ENCODE measurements at places on chromosomes 4 and X.

DNA sequence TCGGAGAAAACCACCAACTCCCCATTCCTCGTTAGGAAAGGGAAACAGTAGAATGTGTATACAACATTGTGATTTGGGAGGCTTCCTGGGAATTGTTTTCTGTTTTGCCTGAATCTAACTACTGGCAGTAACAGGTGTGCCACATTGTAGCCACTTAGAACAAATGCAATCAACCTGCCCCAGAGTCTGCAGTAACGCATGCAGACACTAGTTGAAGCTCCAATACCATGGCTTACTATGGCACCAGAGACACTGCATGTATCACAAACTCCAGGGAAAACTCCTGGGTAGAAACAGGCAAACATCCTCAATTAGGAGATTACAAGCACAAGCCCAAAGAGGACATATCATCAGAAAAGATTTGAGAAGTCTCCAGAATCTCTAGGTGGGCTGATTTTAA lies 154.2 kb upstream of the NEIL3 start:
- DNase-seq: no peak

GRCh38 chr4:97720869-97721432 lies 422.3 kb downstream of the STPG2 start:
- DNase-seq: no peak

DNA sequence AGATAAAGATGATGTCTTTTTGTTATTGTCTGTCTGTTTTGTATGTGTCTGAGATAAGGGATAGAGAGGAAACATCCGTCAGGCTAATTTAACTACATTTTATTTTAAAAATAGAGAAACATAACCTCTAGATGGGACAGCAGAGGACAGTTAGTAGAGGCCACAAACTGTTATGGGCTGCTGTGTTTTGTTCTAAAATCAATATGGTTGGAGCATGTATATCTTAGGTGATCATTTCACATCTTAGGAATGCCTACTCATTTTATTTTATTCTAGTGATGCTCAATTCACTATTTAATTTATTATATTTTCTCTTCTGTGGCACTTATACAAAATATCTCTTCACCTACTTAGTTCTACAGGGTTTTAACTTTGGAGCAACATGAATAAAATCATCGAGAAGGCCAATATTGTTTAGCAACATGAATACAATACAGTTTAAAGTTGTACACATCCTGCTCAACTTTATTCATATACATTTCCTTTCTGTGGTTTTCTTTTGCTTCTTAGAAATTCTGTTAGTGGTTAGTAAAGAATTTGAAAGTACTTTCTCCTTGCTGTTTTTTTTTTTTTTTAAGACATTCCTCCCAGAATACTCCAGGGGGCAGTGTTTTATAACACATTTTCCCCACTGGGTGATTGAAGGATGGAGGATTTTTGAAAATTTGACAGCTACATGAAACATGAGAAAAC lies 392.9 kb downstream of the UNC5C start:
- DNase-seq: no peak

GRCh38 chrX:17546356-17546755 lies 171.4 kb downstream of the NHS start:
- no peak for DNase-seq

GRCh38 chr4:76147454-76148141 lies 599 bp downstream of the NUP54 start:
- DNase-seq: peak; percentile 45

GRCh38 chr4:145216535-145216934 lies 36.1 kb upstream of the OTUD4 start:
- DNase-seq: peak; percentile 4

DNA sequence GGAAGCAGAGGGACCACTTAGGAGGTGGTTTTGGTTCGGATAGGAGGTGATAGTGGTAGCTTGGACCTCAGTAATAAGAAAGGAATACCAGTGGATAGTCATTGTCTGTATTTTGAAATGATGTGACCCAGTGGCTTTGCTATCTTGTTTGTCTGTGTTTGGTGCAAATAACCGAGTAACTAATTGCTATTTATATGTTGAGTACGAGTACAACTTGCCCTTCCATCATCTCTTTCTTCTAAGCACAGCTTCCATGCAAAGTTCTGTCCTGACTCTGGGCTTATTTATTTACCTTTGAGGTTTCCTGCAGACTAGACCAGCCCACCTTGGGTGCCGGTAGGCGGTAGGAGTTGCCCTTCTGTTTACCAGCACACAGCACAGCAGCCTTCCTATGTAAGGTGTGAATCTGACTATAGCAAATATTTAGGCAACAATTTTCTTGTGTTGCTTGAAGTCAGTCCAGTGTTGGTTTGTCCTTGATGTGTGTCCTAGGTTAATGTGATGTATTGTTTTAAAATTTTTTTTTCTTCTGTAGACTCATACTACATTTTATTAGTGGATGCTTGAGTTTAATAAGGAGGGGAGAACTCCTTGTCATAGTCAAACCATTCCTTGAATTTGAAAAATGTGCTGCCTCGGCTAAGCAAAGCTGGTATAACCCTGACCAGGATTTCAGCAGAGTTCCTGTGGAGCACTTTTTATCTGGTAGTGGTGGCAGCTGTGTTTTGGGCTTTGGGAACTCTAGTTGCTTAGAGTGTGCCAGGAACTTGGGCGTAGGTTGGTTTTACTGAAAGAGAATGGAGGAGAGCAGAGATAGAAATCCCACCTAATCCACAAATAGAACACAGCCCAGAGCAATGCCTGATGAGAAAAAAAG lies 21.9 kb downstream of the PTTG2 start:
- no peak for DNase-seq

GRCh38 chr4:159250751-159251325 lies 148.0 kb downstream of the RAPGEF2 start:
- DNase-seq: no peak

DNA sequence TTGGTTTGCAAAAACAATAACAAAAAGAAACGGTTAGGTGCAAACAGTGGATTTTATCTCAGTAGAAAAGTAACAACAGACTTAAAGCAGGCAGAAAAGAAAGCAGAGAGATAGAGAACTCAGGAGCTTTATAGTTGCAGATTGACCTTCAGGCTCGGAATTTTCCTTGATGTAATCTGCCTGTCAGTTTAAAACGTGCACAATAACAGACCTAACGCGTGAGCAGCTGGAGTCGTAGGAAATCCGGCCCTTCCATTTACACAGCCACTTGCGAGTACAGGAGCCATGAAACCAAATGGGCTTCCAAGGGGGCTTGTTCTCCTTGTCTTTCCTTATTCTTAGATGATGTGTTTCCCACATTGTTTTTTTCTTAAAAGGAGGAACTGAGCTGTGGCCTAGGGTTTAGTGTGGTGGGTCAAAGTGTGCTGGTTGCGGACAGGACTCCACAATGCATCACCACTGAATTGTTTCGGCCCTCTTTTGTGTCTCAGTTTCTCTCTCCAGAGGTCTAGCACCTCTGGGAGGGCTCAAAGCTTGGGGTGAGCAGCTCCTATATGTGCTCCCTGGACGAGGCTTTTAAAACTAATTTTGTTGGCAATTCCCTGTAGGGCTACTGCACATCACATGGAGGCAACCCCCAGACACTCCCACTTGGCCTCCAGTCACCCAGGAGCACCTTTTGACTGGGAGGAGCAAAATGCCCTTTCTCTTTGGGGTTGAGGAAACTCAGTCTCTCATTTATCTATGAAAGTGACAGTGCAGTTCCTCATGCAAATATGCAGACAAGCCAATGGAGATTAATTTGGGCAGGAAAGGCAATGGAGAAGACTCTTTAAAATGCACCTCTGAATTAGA lies 13.9 kb upstream of the MPP1 start:
- no peak for DNase-seq

- DNase-seq: no peak
These were observed 325.8 kb downstream of the ANTXR2 start for GRCh38 chr4:79747252-79747651.

GRCh38 chrX:101668143-101668542 lies 8.5 kb upstream of the ARMCX2 start:
- DNase-seq: no peak

- no peak for DNase-seq
These were observed 111.7 kb downstream of the ADRA2C start for GRCh38 chr4:3877868-3878267.

DNA sequence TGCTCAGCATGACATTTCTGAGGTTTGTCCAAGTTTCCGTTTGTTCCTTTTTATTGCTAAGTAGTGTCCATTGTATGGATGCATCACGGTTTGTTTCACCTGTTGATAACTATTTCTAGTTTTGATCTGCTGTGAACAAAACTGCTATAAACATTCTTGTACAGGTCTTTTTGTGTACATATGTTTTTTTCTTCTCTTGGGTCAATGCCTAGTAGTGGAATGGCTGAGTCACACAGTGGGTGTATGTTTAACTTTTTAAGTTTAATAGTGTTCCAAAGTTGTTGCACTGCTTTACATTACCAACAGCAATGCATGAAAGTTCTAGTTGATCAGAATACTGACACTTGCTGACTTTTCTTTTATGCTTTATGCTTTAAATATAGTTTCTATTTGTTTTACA lies 76.7 kb downstream of the MAOB start:
- DNase-seq: no peak

- no peak for DNase-seq
These were observed 202.2 kb downstream of the QDPR start for GRCh38 chr4:17309567-17310268.

DNA sequence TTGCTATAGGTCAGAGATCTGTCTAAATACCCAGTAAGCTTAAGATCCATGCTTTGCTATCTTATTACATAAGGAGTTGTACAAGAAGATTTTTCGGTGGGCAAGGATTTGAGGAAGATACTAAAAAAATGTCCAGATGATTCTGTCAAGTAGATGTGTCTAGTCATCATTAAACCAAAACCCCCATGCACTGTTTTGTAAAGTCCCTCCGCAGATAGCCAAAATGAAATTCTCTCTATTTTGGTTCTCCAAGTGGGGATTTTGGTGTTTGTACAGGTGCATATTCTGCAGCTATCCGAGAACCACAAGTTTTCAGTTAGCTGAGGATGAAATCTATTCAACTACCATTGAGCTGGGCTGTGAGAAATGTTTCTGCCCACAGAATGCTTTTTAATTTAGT lies 994.8 kb downstream of the NLGN4X start:
- DNase-seq: no peak

- DNase-seq: no peak
These were observed 67.3 kb upstream of the DHRSX start for GRCh38 chrX:2568125-2568524.

DNA sequence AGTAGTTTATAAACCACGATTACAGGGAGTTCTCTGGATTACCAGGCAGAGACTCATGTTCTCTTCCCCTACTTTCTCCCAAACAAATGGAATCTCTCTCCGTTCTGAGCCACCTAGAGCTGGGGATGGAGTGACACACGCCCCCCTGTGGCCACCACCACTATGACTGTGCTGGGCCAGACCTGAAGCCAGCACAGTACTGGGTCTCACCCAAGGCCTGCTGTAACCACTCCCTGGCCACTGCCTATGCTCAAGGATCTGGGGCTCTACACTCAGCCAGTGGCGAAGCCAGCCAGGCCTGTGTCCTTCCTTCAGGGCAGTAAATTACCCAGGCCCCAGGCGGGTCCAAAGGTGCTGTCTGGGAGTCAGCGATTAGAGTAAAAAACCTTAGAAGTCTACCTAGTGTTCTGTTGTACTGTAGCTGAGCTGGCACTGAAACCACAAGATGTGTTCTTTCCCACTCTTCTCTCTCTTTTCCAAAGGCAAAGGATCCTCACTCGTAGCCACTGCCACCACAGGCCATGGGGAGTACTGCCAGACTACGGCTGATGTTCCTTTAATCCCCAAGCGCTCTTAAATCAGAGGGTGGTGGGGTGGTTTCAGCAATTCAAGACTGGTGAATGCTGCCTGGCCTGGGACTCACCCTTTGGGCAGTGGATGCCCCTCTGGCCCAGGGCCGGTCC lies 412.2 kb upstream of the ARX start:
- DNase-seq: no peak

- DNase-seq: no peak
These were observed 36.8 kb downstream of the TSC22D3 start for GRCh38 chrX:107738768-107739167.

- no peak for DNase-seq
These were observed 128.9 kb upstream of the TRPC5 start for GRCh38 chrX:112211459-112211858.

GRCh38 chr4:73704314-73705055 lies 35.9 kb upstream of the CXCL8 start:
- DNase-seq: peak; percentile 7

DNA sequence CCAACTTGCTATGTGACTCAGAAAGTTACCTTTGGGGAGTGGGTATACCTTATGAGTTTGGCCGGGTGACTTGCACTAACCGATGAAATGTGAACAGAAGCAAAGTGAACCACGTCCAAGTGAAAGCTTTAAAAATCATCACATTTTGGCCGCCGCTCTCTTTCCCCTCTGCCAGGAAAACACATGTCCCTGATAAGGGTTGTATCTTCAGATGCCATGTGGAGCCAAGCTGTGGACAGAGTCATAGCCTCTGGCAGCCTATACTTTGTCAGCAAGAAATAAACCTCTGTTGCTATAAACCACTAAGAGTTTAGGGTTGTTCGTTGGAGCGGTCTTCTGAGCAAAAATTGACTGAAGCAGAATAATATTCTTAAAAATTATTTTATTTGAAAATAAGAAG lies 92.3 kb downstream of the PRDM5 start:
- no peak for DNase-seq

GRCh38 chr4:56874923-56875322 lies 32.8 kb upstream of the REST start:
- DNase-seq: no peak

GRCh38 chr4:16206301-16206700 lies 20.0 kb downstream of the TAPT1 start:
- DNase-seq: no peak

GRCh38 chrX:68045008-68045577 lies 388.2 kb downstream of the OPHN1 start:
- no peak for DNase-seq

GRCh38 chr4:113760094-113760794 lies 1.3 kb downstream of the CAMK2D start:
- DNase-seq: peak; percentile 41

- DNase-seq: no peak
These were observed 18.6 kb downstream of the AFM start for GRCh38 chr4:73499996-73500765.

GRCh38 chr4:164997324-164997723 lies 19.9 kb upstream of the TRIM61 start:
- no peak for DNase-seq

GRCh38 chr4:185801471-185801870 lies 10.5 kb downstream of the SORBS2 start:
- no peak for DNase-seq

DNA sequence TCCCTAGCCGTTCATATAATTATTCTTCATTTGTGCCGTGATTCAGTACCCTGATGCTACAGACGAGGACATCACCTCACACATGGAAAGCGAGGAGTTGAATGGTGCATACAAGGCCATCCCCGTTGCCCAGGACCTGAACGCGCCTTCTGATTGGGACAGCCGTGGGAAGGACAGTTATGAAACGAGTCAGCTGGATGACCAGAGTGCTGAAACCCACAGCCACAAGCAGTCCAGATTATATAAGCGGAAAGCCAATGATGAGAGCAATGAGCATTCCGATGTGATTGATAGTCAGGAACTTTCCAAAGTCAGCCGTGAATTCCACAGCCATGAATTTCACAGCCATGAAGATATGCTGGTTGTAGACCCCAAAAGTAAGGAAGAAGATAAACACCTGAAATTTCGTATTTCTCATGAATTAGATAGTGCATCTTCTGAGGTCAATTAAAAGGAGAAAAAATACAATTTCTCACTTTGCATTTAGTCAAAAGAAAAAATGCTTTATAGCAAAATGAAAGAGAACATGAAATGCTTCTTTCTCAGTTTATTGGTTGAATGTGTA lies 7.0 kb downstream of the SPP1 start:
- DNase-seq: no peak
